Activated CD4-positive, alpha-beta T cell treated with anti-CD3 and anti-CD28 coated beads, Interleukin-2, amount 50 U/mL, for 16 hours (primary cell): ENCODE measurements at places on chromosomes 12 and 14.

DNA sequence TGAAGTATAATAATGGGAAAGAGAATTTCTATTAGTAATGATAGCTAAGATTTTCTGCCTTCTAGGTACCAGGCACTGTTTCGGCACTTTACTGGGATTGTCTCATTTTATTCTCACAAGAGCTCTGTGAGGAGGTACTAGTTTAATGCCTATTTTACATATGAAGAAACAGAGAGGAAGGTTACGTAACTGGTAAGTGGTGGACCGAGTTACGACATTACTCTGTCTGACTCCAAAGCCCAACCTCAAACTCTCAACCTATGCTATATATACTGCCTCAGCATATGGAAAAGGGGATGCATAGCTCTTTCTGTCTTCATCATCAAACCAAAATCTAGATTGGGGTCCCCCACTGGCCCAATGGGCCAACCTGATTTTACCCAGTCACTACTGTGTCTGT is 133.5 kb downstream of the KTN1 start:
- DNase-seq, result no peak

- no peak for DNase-seq
Observed at GRCh38 chr14:27184427-27184826, 586.6 kb upstream of the NOVA1 start.

- no peak for DNase-seq
Observed at GRCh38 chr14:98010784-98011183, 1213.6 kb downstream of the VRK1 start.

DNA sequence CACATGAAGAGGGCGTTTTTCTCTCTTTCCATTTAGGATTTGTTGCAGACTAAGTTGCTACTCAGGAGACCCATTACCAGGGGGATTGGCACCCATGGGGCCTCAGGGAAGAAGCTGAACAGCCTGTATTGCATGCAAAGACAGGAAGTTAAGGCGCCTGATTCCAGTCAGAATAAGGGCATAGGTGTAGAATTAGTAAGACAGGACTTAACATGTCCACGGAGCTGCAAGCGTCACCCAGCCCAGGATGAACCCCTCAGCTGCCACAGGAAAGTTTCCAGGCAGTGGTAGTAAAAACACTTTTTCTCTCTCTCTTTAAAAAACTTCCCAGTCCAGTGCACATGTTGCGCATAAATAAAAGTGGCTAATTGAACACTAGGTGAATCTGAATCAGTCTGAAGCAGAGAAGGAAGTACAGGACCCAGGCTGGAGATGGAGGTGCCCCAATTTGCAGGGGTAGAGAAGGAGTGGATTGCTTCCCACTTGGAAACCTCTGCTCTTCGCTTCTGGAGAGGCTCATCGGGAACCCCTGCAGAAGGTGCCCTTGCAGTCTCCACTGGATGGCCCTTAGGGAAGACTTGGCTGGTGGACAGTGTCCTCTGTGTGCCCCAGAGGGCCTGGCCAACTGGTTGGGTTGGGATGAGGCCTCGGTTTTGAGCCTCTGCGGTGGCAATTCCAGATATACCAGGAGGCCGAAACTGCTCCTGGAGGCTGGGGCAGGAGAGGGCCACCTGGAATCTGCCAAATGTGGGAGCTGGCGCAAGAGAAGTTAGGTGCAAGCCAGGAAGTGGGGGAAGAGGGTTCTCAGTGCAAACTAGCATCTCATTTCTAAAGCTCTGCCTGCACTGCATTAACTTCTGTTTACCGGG is 10.7 kb upstream of the TBX3 start:
- no peak for DNase-seq

DNA sequence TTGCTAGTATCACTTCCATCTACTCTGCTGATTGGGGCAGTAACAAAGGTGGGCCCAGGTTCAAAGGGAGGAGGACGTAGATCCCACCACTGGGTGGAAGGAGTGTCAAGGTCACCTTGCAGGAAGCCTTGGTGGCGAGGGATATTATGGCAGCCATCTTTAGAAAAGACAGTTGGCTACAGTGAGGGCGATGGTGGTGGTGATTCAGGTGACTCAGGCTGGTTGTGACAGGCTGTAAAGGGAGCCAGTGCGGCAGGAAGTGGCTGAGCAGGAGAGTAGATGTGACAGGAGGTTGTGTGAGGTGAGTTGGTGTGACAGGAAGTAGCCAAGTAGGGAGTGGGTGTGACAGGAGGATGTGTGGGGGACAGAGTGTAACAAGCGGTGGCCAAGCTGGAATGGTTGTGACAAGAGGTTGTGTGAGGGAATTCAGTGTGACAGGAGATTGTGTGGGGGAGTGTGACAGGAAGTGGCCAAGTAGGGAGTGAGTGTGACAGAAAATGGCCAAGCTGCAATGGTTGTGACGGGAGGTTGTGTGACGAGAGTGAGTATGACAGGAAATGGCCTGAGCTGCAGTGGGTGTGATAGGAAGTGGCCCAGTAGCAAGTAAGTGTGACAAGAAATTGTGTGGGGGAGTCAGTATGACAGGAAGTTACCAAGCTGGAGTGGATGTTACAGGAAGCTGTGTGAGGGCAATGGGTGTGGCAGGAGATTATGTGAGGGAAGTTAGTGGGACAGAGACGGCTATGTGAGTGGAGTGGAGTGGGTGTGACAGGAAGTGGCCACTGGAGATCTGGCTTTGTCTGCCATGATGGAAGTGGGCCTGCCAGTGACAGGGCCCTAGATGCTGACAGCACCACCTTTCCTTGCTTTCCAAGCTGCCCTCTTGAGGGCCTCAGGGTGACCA is 136.5 kb upstream of the MYL2 start:
- peak; percentile 77 for DNase-seq

DNA sequence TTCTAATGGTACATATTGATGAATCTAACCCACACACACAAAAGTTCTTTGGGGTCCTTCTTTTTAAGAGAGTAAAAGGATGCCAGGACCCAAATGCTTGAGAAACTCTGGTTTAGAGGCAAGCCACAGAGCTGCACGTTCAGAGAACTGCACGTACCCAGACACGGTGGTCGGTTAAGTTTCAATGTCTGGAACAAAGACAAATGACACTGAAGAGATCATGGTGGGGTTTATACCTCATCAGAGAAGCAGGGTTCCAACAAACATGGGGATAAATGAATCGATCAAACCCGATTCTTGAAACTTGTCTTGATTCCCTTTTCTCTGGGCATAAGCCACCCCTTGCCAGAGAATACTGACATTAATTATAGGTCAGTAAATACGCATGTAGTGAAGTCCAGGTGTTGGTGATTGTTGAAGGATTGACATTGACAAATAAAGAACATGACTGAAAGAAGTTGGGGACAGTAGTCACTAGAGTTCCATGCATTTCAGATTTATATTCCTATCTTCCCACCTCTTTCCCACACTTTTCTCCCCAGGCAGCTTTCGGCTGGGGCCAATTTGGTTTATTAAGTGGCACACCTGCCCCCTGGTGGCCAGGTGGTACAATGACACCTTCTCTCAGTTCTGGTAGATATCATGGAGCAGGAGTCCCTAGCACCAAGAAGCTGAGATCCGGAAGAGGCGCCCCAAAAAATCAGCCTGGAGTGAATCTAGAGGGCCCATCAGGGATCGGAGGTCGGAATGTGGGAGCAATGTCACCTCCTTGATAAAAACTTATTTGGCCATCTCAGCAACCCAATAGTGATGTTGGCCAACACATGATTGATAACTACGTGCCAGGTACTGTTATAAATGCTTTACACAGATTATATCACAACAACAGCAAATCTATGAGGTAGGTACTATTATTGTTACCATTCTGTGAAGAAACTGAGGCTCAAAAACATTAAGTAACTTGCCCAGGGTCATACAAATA is 17.8 kb upstream of the HDAC7 start:
- DNase-seq, result peak; percentile 70

- DNase-seq, result peak; percentile 2
Observed at GRCh38 chr14:81268016-81268416, 47.3 kb upstream of the GTF2A1 start.
